ENCODE measurements at places on chromosomes 4 and X.

DNA sequence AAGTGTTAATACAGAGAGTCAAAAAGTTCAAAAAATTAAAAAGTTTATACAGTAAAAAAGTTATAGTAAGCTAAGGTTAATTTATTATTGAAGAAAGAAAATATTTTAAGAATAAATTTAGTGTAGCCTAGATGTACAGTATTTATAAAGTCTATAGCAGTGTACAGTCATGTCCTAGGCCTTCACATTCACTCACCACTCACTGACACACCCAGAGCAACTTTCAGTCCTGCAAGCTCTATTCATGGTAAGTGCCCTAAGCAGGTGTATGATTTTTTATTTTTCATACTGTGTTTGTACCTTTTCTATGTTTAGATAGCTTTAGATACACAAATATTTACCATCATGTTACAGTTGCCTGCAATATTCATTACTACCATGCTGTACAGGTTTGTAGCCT lies 108.9 kb downstream of the FHIP1A start:
- DNase-seq: no peak

- DNase-seq: no peak
Measured at GRCh38 chrX:11352296-11352741, 59.1 kb downstream of the AMELX start.

DNA sequence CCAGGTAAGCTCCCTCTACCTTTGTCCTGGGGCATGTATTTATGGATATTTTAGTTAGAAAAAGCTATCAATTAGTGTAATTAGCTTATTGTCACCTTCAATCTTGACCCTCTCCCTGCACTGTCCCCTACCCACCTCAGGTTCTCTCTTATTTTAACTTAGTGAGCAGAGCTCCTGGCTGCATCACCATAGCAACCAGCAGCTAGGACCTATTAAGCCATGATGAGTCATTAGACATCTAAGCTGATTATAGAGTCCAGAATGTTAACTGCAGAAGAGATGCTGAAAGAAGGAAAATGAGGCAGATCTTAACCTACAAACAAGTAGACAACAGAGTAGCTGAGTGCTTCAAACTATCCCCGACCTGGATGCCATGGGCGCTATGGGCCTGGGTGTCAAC lies 36.6 kb downstream of the MAGEE2 start:
- DNase-seq: no peak

DNA sequence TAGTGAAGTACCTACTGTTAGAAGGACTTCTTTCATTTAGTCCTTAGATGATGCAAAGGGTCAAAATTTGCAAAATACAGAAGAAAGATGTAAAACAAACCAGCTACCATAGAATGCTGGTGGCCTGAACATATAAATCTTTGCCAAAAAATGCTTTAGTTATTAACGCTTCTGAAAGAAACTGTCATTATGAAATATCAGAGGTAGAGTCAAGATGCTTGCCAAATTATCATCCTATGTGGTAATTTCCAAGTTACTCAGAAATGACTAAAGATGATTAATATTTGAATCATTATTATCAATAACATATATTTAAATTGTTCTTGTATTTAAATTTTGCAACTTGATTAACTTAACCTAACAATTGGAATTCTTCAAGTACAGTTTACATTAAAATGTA lies 588.4 kb upstream of the FAM241A start:
- DNase-seq: no peak

DNA sequence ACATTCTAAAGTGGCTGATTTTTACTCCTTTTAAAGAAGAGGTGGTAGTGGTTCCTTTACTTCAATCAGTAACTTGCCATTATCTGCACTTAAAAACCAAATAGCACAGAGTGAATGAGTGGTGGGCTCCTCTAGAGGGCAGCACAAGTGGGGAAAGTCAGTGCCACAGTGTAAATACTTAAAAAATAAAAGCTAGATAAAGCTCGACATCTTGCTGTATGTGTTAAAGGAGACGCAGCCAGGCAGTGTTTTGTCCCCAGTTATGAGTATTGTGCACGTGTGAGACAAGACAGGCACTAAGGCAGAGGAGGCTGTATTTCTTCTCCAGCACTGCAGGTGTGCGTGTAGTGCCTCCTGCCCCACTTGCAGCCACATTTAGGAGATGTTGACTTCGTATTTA lies 24.6 kb downstream of the NAP1L5 start:
- DNase-seq: peak; percentile 32

All from pons (tissue), 1 donor.